Esophagus muscularis mucosa (tissue), 4 donors: ENCODE measurements at places on chromosomes 4 and X. TPM values are rescaled to one million over a fixed set of nuclear protein-coding genes. Genes with fewer than 3 reads are reported as not detected.

DNA sequence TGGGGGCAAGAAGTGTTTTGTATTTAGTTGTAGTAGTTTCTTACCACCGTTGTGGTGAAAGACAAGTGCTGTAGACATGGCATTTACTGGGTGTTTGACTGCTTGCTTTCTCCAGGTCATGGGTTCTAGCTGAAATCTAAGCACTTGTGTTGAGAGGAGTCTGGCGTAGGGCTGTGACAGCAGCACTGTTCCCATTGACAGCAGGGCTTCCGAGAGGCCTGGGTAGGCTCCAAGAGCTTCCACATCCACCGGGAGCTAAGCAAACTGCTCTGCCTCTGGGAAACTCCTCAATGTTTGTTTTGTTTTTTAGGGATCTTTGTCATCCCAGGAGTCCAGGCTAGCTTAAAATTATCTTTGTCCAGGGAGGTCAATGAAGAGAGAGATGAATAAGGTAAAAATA lies 44.3 kb downstream of the BMPR1B start:
- no peak for DNase-seq

The JAKMIP1 gene
- total RNA-seq = 0.57 TPM

The SCML1 gene
- total RNA-seq = 4.8 TPM

GRCh38 chr4:12636191-12636590 lies 847.9 kb downstream of the RAB28 start:
- DNase-seq = no peak
